Activated CD4-positive, alpha-beta T cell treated with anti-CD3 and anti-CD28 coated beads for 1 hour (primary cell): ENCODE measurements at places on chromosomes 12 and 14.

GRCh38 chr12:112408621-112409020 lies 784 bp downstream of the RPL6 start:
- DNase-seq = no peak

DNA sequence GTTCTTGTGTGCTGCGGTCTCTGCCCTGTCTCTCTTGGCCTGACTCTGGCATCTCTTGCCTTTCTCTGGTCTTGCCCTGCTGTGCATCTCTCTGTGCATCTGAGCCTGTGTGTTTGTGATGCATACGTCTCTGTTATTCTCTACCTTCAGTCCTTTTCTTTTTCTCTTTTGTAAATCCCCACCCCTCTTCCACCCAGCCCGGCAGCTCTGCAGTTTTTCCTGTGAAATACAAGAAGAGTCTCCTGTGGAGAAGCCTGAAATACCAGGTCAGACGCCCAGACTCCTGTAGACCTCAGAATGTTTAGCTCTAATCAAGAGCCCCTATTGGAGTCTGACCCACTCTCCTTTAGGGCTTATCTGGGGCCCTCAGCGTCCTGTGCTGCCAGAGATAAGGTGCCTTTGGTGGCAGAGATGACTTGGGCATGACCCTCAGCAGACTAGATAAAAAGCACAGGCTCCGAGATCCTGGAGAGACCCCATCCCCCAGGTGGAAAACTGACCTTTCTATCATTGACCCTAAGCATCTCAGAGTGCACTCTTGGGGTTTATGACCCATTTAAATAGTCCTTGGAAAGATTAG lies 167.5 kb upstream of the SRRM4 start:
- DNase-seq = no peak

- no peak for DNase-seq
Observed at GRCh38 chr14:90407230-90407629, 10.4 kb downstream of the CALM1 start.

DNA sequence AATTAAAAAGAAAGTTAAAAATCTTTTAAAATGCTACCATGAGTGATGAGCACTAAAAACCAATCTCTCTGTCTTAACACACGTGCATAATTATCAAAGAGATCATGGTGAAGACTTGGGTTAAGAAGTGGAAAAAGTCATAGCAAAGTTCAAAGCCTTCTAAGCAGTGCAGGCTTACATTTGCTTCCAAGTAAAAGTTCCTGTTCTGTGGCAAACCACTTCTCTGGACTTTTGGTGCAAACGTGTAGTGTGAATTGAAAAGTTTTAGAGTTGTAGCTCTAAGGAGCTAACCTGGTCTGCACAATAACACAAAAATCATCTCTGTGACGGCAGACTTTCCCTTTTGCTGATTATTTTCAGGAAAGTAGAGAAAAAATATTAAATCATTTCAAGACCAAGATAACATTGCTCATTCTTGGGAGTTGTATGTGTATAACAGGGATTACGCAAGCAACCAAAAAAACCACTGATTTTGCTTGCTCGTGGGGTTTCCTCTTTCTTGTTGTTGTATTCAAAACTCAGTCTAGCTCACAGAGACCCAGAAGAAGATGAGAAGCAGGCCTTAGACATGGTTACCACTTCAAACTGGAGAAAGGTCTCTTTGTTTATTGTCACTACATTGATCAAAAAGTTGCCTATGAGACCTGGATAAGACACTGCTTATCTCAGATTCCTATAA lies 2.3 kb upstream of the GLIPR1 start:
- no peak for DNase-seq

DNA sequence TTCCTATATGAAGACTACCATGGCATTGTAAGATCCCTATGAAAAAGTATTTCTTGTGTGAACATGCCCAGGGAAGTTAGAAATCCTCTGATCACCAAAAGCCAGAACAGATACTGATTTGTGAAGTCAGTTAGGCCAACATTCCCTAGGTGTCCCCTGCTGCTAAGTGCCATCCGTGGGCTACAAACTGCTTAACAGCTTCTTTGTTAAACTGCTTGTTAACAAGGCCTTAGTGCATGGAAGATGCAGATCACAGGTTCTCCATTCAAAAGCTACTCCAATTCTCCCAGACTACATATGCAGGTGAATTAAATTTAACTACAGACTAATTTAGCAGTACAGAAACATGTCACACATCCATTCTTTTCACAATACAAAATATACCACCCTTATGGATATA lies 108.2 kb downstream of the PRICKLE1 start:
- no peak for DNase-seq

- DNase-seq = no peak
Observed at GRCh38 chr14:51865953-51866747, 5.7 kb downstream of the GNG2 start.

GRCh38 chr14:67129768-67130167 lies 59.5 kb upstream of the GARIN2 start:
- DNase-seq = no peak

DNA sequence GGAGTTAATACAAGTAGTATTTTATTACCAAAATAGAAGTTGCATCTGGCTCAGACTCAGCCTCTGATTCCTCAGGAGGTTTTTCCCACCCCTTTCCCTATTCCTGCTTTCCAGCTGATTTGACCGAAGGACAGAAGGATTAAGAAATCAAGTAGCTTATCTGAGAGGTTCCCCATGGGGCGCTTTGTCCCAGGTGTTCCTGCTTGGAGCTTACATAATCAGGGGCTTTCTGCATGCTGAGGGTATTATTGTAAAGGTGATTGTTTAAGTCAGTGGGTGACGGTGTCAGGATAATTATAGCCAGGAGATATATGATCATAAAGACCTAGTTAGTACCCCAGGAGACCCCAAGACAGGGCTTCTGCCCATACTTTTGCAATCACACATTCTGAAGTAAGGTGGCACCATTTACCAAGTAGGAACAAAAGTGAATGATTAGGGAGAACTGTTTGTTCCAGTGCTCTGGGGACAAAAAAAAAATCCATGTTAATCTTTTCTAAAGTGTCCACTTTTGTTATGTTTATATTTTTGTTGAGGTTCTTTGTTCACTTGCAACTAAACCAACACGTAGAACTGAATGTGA lies 921.3 kb downstream of the NRXN3 start:
- no peak for DNase-seq

GRCh38 chr14:96745500-96746051 lies 51.6 kb upstream of the VRK1 start:
- no peak for DNase-seq

- no peak for DNase-seq
Observed at GRCh38 chr14:39680777-39681176, 248.5 kb upstream of the FBXO33 start.

GRCh38 chr14:30330445-30330844 lies 228.5 kb upstream of the G2E3 start:
- no peak for DNase-seq

DNA sequence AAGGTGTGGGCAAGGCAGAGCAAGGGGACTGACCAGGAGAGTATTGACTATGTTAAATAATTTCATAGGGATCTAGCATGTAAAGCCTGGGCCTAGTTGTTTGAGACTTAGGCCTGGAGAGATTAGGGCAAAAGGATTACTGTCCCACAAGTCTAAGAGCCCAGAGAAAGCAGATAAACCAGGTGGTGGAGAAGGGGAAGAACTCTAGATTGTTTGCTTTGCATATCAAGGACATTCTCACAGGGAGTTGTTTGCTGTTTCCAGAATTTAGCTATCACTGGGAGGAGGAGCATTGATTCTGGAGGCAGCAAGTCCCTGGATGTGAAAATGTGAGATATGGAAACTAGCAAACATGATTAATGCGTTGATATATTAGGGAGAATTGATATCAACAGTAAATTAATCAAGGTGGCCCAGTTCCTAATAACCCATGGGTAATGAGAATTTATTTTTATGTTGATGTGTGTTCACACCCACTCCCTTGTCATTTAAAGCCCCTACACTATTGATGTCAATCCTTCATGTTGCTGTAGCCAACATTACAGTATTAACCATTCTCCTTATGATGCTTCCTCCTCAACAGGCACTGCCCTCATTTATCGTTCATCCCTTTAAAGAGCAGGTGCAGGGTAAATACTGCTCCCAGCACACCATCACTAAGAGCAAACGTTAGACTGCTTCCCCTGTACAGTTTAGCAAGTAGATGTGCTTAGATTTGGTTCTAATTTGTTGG lies 1666.7 kb upstream of the FLRT2 start:
- DNase-seq = no peak

DNA sequence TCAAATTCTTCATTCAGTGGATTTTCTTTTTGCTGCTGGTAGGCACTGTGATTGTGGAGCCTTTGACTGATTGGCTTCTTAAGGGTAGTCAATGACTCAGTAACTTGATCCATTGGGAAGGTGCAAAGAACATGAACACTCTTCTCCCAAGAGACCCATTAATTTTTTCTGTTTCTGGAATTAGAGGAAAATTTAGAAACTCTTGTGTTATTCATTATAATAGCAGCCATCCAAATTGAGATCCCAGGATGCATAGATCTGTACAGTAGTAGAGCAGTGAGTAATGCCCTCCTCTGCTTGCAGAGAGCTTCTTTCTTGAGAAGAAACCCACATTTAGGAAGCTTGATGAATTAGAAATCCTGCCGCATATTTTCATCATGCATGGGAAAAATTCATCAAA lies 63.9 kb downstream of the MYRFL start:
- DNase-seq = no peak

- DNase-seq = no peak
Observed at GRCh38 chr14:105385698-105386365, 12.5 kb upstream of the TEX22 start.
